ENCODE measurements at places on chromosomes 2 and 18.

DNA sequence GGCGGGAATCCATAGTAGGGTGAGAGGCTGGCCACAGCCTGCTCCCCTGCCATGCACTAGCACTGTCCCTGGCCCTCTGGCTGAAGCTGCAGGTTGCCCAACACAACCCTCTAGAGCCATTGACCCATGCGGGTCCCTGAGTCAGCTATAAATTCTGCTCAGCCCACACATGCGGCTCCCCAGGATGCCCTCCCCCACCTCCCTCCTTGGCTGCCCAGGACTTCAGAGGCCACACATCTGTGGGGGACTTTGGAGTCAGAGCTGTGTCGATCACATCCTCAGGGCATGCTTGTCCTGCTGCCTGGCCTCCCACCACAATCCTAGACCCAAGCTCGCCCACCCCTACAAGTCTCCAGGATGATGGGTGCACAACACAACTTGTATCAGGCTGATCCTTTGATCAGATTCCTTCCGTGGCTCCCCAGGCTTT, 97.0 kb downstream of the TFCP2L1 start:
- no peak for DNase-seq

GRCh38 chr2:99818842-99819241, 323.5 kb downstream of the AFF3 start:
- no peak for DNase-seq

- no peak for DNase-seq
Observed at GRCh38 chr2:232117413-232117812, 155.9 kb downstream of the DIS3L2 start.

- no peak for DNase-seq
Observed at GRCh38 chr2:104286841-104287240, 567.1 kb upstream of the POU3F3 start.

- no peak for DNase-seq
Observed at GRCh38 chr2:128038411-128038810, 10.6 kb upstream of the SAP130 start.

- DNase-seq = no peak
Observed at GRCh38 chr18:68316636-68317035, 398.3 kb downstream of the TMX3 start.

- DNase-seq = no peak
Observed at GRCh38 chr2:221549143-221549542, 23.0 kb downstream of the EPHA4 start.

GRCh38 chr2:161241894-161242293, 66.3 kb upstream of the PSMD14 start:
- DNase-seq = no peak

DNA sequence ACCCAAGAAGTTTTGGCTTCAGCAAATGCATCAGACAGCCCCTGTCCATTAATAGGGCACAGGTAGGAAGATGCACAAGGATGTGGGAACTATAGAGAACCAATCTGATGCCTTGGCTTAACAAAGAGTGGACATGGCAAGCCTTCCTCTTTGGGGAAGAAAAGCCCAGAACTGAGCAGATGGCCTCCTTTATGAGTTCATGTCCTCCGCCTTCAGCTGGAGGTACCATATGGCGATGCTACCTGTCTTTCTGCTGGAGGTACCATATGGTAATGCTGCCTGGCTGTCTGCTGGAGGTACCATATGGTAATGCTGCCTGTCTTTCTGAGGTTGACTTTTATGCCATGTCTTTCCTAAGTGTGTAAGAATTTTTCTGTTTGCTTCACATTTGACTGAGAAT, 6.0 kb downstream of the RETREG2 start:
- no peak for DNase-seq

DNA sequence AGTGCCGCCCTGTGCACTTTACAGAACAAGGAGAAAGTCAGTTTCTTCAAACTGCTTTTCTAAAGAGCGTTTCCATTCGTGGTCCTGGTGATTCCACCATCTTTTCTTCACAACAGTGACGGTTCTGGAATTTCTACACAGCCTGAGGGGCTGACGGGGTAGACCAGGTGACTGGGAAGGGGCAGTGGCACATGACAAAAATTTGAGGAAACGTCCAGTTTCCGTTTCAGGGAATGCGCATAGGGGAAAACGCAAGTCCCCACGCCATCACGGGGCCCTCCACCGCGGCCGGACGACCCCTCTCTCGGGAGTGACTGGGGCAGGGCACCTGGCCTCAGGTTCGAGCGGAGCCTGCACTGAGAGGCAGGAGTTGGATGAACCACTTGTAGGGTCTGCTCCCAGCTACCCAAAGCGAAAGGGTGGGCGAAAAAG, 980 bp upstream of the SPTBN1 start:
- DNase-seq = no peak

DNA sequence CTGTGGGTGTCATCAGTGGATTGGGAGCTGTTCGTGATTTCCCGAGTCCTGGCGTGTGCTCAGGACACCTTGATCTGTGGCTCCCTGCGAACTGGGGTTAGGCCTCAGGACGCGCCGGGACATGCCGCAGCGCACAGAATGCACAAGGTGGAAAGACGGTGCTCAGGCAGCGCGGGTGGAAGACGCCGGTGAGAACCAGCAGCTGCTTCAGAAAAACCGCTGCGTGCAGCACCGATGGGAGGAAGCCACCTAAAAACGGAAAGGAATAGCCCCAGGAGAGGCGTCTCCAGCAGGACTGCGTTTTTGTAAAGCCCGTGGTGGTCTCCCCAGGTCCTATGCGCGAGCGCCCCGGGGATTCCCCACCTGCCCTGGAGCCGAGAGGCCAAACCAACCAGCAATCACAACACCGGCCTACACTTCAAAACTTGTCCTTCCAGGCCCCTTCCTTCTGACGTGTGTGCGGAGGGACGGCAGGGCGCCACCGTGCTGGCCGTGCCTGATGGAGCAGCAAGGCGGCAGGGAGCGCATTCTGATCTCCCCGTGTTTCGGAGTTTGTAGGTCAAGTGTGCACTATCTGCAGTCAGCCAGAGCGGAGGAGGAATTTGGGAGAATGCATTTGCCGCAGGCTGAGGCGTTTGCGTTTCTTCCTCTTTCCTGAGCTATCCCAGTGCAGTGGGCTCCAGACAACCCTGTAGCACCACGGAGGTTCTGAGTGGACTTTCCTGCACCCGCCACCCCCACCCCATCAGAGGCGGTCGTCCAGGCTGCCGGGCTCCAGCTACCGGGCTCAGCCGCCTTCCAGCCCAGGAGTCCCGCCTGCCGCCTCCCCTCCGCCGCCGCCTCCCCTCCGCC, 32.2 kb downstream of the RTP5 start:
- no peak for DNase-seq

- no peak for DNase-seq
Observed at GRCh38 chr2:43515807-43516497, 79.9 kb downstream of the THADA start.

- no peak for DNase-seq
Observed at GRCh38 chr2:226337941-226338600, 461.5 kb downstream of the IRS1 start.

DNA sequence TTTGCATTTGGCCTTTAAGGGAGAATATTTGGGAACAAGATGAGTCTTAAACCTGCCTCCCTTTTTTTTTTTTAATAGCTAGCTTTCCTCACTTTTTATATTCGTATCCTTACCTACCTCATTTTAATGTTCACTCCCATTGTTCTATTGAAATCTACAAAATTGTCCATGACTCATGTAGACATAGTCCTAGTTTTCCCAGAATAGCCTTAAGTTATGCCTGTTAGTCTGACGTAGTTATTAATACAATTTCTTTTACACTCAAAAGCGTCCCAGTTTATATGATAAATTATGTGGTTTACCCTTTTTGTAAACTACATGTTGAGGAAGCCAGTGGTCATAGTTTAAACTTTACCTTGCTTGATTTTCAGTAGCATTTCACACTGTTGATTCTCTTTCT, 73.4 kb downstream of the UBR3 start:
- DNase-seq = no peak

DNA sequence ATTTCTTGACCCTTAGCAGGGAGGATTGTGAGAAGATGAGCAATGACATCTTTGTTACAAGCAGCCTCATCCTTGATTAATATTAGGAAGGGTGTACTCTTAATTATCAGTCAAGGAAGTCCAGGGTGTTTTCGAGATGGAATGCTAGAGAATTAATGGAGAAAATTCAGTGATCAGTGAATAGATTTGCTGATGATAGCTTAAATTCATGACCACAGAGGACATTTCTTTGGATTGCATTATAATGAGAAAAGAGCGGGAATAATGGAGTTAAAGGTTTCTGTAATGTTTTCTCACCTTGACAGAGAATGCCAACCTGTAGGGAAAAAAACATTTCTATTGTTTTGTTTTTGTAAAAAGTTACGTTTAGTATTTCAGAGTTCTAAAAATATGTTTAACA, 249.9 kb downstream of the LTBP1 start:
- DNase-seq = no peak

DNA sequence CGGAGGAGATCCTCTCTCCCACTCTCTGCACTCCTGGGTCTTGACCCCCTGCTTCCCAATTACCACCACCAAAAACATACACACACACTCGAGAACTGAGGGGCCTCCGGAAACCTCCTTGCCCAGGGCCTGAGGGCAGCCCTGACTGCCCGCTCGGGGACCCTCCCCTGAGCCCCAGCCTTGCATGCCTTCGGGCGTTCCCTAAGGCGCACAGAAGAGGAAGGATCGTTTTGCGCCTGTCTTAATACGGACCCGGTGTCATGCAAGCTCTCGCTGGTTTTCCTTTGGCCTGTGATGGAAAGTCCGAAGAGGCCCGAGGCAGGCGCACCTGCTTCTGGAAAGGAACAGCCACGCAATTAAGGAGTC, 19.8 kb downstream of the POU3F3 start:
- no peak for DNase-seq

GRCh38 chr2:235685024-235685721, 191.3 kb downstream of the AGAP1 start:
- no peak for DNase-seq

GRCh38 chr2:31138037-31138962, at the start of gene GALNT14:
Gene GALNT14 (minus strand): TSS chr2:31138440. CDS start chr2:31138086, 354 bp downstream.
- DNase-seq = no peak

GRCh38 chr2:205701509-205701908, 19.2 kb downstream of the NRP2 start:
- DNase-seq = no peak

GRCh38 chr2:37405781-37406180, 61.4 kb downstream of the QPCT start:
- no peak for DNase-seq

- no peak for DNase-seq
Observed at GRCh38 chr2:203732092-203732952, 25.9 kb downstream of the CD28 start.

- peak; percentile 41 for DNase-seq
Observed at GRCh38 chr2:73020657-73021370, 50.7 kb downstream of the SFXN5 start.

GRCh38 chr2:234174742-234175141, 124.2 kb downstream of the SPP2 start:
- no peak for DNase-seq

DNA sequence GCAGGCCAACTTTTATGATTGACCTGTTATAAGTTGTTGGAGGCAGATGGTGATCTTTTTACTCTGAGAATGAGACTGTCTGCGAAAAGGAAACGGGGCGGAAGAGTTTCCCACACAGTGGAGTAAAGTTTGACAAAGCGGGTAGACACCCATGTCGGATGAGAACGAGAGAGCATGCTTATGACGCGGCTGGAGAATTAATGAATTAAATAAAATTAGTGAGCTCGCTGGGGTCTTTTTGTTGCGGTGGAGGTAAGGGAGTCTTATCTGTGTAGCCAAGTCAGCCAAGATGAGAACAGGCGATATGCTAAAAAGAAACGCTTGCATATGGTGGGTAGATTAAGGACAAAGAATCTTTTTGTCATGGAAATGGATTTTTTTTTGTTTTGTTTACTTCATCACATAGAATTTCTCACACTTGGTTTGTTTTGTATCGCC, 1.8 kb downstream of the SALL3 start:
- no peak for DNase-seq

- DNase-seq = no peak
Observed at GRCh38 chr18:22921772-22922171, 11.4 kb upstream of the RBBP8 start.

GRCh38 chr2:69755862-69756467, 14.0 kb downstream of the ANXA4 start:
- no peak for DNase-seq

- no peak for DNase-seq
Observed at GRCh38 chr2:97742381-97742847, 29.0 kb downstream of the ZAP70 start.

DNA sequence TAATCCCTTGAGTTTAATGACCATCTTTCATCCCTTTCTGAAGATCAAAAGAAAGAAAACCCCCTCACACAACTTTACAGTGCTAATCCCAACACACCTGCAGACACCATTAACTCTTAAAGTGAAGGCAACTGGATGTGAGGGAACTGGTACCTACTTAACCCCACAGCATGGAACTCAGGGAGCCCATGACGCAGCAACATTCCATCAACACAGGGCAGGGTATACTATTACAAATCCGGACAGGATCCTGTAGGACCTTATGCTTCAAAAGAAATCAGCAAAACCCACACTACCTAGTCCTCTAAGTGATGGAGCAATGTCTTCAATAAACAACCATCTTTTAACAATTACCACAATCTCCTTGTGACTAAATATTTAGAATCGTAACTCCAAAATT, 78.6 kb downstream of the FARSB start:
- DNase-seq = no peak

- no peak for DNase-seq
Observed at GRCh38 chr18:76426737-76427305, 68.2 kb downstream of the ZNF516 start.

GRCh38 chr2:232332940-232333259, 45.7 kb upstream of the ALPP start:
- DNase-seq = no peak

DNA sequence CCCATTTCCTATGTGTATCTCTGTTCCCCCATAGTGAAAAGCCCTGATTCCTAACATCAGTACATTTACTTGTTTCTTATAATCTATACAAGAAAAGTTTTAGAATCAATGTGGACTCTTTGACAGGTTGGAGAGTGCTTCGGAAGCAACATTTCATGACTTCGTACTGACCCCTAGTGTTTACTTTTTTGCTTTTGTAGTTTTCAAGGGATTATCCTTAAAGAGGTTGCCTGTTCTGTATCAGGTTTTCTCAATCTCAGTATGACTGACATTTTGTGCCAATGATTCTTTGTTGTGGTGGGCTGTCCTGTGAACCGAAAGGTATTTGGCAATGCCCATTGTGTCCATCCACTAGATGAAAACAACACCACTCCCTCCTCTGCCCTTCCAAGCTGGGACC, 43.3 kb upstream of the SERPINB2 start:
- no peak for DNase-seq

DNA sequence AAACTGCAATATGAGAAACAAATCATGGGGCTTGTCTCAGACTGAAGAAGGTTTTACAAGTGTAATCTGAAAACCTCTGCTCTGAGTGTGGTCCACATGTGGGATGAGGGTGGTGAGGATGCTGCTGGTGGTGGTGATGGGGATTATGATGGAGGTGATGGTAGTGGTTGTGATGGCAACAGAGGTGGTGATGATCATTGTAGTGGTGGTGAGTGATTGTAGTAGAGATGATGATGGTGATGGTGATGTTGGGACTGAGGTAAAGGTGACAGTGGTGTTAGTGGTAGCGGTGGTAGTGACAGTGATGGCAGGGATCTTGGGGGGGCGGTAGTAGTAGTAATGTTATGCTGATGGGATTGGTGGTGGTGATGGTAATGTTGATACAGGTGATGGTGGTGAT, 217.8 kb downstream of the ANAPC1 start:
- DNase-seq = no peak

- no peak for DNase-seq
Observed at GRCh38 chr2:240432430-240432819, 3.0 kb upstream of the GPC1 start.
